ENCODE measurements at places on chromosomes 16 and 17.

DNA sequence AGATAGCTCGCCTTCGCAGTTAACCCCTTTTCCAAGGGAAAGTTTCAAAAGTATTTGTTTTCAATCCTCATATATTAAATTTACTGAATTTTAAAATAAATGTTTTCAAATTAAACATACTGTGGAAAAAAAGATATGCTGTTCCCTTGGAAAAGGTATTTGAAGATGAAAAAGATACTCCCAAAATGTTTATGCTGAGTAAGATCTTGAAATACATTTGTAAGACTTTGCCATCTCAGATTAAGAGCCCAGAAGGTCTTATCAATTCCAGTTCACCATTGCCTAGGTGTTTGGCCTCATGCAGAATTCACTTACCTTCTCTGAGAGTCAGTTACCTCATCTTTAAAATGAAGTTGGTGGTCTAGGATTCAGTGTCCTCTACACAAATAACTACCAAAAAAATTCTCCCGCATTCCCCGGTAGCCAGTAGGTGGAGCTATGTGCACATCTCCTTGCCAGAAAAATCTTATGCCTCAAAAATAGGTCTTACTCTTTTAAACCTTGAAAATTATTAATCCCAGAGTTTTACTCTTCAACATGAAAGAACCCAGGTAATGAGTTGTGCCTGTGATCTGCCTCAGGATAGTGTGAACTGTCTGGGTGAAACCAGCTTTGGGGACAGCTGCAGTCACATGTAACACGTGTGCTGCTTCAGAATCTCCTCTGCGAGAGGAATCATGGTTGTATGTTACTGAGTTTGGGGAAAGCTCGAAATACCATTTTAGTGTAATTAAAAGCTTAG, 178.3 kb downstream of the MRTFB start:
- no peaks in the 10 kb centered on the region for H3K27me3 ChIP-seq
- peak; percentile 67 for DNase-seq
- no peak overlapping the region for H3K27ac ChIP-seq
- H3K4me1 ChIP-seq = no peaks in the 10 kb centered on the region

- H3K36me3 ChIP-seq = no peaks in the 10 kb centered on the region
- no peak overlapping the region for H3K4me3 ChIP-seq
- no peaks in the 10 kb centered on the region for H3K4me1 ChIP-seq
- H3K27ac ChIP-seq = no peak overlapping the region
- no peak for DNase-seq
Observed at GRCh38 chr17:11309850-11310249, 68.8 kb downstream of the SHISA6 start.

GRCh38 chr16:67847064-67847861, at the start of gene CENPT:
Gene CENPT (minus strand): TSS chr16:67847693. CDS start chr16:67833859, 13,834 bp downstream.
- no peaks in the 10 kb centered on the region for H3K27me3 ChIP-seq
- H3K27ac ChIP-seq = peak within 1 kb of the TSS; percentile 84

GRCh38 chr16:84095466-84095865, 21.3 kb downstream of the MBTPS1 start:
- peaks cover 71% of the 10 kb centered on the region for H3K36me3 ChIP-seq
- H3K27ac ChIP-seq = no peak overlapping the region
- no peak overlapping the region for H3K4me3 ChIP-seq
- H3K4me1 ChIP-seq = no peaks in the 10 kb centered on the region
- DNase-seq = no peak

GRCh38 chr16:576823-577201, 7.0 kb downstream of the PIGQ start:
- no peak overlapping the region for H3K27ac ChIP-seq
- H3K27me3 ChIP-seq = no peaks in the 10 kb centered on the region
- peaks cover 6% of the 10 kb centered on the region for H3K4me1 ChIP-seq
- H3K36me3 ChIP-seq = peaks cover 14% of the 10 kb centered on the region
- DNase-seq = no peak

DNA sequence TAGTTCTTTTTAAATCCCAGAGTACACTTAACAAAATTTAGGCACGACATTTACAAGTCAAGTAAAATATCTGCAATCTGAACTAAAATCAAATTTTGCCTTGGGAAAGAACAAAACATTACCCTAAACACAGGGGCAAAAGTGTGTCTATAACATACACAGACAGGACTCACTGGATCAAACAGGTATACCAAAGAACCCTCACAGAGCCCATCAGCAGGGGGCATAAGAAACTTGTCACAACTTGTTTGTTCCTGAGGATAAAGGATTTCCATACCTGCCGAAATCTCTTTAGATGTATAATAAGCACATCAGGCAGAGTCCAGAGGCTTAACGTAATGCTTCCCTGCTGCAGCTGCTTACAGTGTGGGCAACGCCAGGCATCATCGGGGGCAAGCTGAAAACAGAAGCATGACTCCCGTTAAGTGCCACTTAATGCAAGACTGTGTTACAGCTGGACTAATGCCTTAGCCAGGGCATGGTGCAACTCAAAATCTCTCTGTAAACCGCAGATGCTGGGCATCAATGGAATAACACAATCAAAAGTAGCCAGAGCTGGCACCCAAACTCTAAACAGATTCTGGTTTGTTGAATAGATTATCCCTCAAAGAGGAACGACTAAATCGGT, 67.0 kb downstream of the USP31 start:
- no peak for DNase-seq
- H3K36me3 ChIP-seq = no peaks in the 10 kb centered on the region
- no peak overlapping the region for H3K27ac ChIP-seq
- no peak overlapping the region for H3K4me3 ChIP-seq
- H3K27me3 ChIP-seq = no peaks in the 10 kb centered on the region
- peaks cover 6% of the 10 kb centered on the region for H3K4me1 ChIP-seq

GRCh38 chr17:81492202-81492601, 20.4 kb downstream of the ACTG1 start:
- no peaks in the 10 kb centered on the region for H3K36me3 ChIP-seq
- no peak overlapping the region for H3K4me3 ChIP-seq
- no peak overlapping the region for H3K27ac ChIP-seq

GRCh38 chr17:19770985-19771735, 23.1 kb upstream of the ALDH3A1 start:
- H3K4me1 ChIP-seq = no peaks in the 10 kb centered on the region
- no peak overlapping the region for H3K27ac ChIP-seq
- no peaks in the 10 kb centered on the region for H3K27me3 ChIP-seq

DNA sequence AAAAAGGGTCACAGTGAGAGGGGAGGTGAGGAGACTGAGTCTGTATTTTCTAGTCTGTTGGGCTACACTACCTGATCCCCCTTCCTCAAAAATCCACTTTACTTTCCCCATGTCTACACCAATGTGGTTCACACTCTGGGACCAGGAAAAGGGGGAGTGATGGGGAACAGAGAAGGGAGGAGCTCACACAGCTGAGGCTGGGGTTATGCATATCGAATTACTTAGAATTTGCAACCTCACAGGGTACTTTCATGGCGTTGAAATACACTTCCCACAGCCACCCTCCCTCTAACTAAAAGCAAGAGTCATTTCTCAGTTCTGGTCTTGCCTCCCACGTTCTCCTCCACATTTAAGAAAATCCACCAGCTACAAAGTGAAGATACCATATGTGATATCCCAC, 14.1 kb downstream of the MAPT start:
- no peak overlapping the region for H3K4me3 ChIP-seq
- H3K27me3 ChIP-seq = no peaks in the 10 kb centered on the region
- no peaks in the 10 kb centered on the region for H3K36me3 ChIP-seq
- no peak overlapping the region for H3K27ac ChIP-seq

- DNase-seq = peak; percentile 70
- peak overlapping the region; percentile 67 for H3K27ac ChIP-seq
- no peak overlapping the region for H3K4me3 ChIP-seq
- H3K4me1 ChIP-seq = peaks cover 58% of the 10 kb centered on the region
- H3K27me3 ChIP-seq = no peaks in the 10 kb centered on the region
Observed at GRCh38 chr16:70737377-70738082, 51.7 kb upstream of the MTSS2 start.

- no peaks in the 10 kb centered on the region for H3K27me3 ChIP-seq
- no peak for DNase-seq
- no peak overlapping the region for H3K27ac ChIP-seq
- peaks cover 3% of the 10 kb centered on the region for H3K4me1 ChIP-seq
Observed at GRCh38 chr16:10980813-10981212, 36.4 kb downstream of the CLEC16A start.

DNA sequence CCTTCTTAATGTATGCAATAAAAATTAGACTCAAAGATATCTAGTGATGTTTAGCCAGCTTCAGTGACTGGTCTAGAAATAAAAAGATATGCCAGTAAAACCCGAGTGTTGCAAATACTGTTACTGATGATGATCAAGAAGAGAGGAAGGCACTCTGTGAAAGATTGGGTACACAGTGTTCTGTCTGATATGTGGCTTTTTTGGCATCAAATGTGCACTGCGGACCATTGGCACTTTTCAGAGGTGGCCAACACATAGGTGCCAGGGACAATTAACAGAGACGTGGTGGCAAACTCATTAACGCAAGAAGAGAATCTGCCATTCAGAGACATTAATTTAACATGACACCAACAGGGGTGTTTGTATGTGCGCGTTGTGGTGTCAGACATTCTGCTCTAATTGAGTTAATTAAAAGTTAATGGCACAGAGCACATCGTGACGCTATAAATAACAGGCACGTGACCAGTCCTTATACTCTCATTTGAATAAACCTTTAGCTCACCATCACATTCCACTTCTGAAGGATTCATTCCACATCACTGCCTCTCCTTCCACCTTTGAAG, 549.3 kb upstream of the HSBP1 start:
- H3K36me3 ChIP-seq = no peaks in the 10 kb centered on the region
- no peak for DNase-seq
- no peak overlapping the region for H3K27ac ChIP-seq
- no peaks in the 10 kb centered on the region for H3K4me1 ChIP-seq
- H3K4me3 ChIP-seq = no peak overlapping the region
- H3K27me3 ChIP-seq = no peaks in the 10 kb centered on the region

Data from common myeloid progenitor, CD34-positive (primary cell).